Activated CD4-positive, CD25-positive, alpha-beta regulatory T cell treated with anti-CD3 and anti-CD28 coated beads, Interleukin-2, amount 50 U/mL, for 72 hours (primary cell): ENCODE measurements at places on chromosomes 1 and 21.

DNA sequence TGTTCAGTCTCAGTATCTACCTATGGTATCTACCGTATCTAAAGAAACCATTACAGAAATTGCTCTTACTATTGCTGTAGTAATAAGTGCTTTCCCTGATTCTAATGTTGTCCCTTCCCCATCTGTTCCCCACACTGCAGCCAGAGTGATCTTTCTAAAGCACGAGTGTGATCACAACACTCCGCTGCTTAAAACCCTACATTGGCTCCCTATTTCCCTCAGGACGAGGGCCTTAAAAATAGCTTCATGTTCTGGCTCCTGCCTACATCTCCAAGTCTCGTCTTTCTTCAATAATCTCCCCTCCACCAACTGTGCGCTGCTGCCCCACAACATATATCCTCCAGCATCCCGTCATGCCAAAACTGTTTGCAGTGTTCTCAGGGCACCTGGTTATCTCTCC is 150.6 kb downstream of the SDCCAG8 start:
- no peak for DNase-seq

GRCh38 chr1:156750191-156750672 is 1.2 kb downstream of the HDGF start:
- DNase-seq, result no peak

- DNase-seq, result peak; percentile 63
Observed at GRCh38 chr1:169427081-169427641, at the start of gene CCDC181. CCDC181 (minus strand) TSS chr1:169427474; CDS start chr1:169424927, 2,547 bp downstream.

GRCh38 chr21:42234464-42235241 is 15.7 kb downstream of the ABCG1 start:
- DNase-seq, result peak; percentile 79

DNA sequence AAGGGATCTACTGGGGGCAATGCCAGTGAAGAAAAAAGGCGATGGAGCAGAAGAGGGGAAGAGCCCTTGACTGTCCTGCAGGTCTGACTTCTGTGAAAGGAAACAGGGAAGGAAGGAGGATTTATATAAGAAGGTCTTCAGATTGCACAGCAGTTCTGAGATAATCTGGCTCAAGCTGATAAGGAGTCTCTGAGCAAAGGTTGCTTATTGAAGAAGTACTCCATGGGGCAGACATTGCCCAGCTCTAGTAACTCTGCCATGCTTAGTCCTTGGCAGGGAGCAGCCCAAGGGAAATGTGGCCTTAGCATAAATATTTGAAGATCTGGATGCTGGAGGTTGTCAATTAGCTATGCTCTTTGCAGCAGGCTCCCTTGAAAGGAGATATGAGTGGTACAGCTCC is 15.9 kb upstream of the TTF2 start:
- DNase-seq, result no peak

DNA sequence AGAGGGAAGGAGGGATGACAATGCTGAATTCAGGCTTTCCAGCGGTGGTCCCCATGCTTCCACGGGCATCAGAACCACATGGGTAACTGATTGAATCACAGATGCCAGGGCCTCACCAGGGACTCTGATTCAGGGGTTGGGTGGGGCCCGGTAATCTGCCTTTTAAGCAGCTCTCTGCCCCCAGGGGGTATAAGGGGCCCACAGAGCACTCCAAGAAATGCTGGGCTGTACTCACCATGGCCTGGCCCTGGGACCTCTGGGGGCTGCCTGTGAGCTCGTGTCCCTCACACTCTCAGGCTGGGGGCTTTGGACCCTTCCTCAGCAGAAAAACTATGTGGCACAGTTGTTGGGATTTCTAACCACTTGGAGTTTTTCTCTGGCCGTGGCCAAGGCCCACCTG is 70.6 kb downstream of the ARHGEF10L start:
- DNase-seq, result no peak
